Lung microvascular endothelial cell (primary cell): ENCODE measurements at places on chromosomes 4 and X.
A peak's percentile ranks its signal among the peaks of the same experiment; 100 is the strongest.

GRCh38 chr4:103075894-103076746, 441 bp downstream of the SLC9B2 start:
- DNase-seq: peak; percentile 77

- no peak for DNase-seq
Measured at GRCh38 chr4:177033632-177034031, 240.9 kb upstream of the VEGFC start.

- DNase-seq: peak; percentile 31
Measured at GRCh38 chr4:65510976-65511375, 159.3 kb downstream of the EPHA5 start.

DNA sequence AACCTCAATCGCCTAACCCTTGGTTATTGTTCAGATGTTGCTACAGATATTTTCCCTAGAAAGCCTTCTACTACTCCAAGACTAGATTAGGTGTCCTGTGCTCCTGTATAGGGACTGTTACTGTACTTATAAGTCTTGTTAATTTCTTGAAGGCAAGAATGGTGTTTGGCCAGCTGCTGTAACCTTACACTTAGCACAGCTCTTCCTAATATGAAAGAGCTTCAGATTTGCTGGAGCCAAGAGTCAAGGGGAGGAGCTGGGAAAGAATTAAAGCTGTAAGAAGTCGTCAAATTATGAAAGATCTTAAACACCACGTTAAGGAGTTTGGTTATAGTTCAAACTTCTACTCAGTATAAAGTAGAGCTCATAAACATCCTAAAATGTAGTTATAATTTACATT, 245.9 kb upstream of the TLL1 start:
- DNase-seq: no peak

DNA sequence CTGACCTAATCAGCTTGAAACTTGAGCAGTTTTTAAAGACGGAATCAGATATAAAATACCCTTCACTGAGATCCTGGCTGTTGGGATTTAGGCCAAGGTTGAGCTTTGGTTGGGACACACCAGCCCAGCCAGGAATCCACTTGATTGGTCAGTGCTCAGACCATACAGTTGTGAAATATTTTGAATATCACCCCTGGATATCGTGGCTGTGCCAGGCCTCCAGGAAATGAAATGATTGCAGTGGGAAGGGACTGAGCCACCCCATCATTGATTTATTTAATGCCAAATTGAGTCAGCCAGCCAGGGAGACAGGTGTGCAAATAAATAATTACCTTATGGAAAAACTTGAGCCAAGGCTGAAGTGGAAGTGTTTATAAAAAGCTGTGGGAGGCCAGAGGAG, 128.4 kb upstream of the SCML1 start:
- DNase-seq: no peak

- no peak for DNase-seq
Measured at GRCh38 chr4:139915037-139915436, 238.9 kb downstream of the MAML3 start.
